ENCODE measurements at places on chromosomes 12 and 14.

DNA sequence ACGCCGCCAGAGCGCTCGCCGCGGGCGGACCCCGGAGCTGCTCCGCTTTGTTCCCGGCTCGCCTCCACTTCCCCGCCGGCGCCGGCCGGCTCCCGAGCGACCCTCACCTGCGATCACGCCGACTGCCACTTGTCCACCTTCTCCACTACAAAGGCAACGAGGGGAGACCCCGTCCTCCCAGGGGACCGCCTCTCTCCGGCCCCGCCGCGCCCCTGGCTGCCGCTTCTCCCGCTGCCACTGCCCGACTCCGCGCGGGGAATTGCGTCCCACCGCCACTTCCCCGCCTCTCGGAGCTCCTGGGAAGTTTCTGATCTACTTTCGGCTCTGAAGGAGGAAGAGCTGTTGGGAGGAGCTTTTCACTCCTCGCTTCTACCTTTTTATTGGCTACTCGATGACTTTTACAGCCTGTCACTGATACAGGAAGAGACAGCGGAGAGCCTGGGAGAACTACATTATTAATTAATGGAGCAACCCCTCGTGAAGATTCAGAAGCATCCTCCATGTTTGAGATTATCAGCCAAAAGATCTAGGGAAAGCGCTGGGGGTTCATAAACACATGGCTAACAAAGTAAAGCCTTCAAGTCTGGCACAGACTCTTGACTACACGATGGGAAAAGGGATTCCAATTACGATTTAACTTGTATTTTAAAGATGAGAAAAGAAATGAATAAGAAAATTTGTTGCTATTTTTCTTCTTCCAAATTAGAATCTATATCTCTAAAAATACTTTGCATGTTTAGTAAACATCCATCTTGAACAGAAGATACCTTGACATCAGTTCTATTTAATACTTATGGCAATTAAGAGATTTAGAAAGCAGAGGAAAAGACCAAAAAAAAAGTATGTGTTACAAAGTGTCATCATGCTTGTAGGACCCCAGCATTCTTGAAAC is at the start of gene BAZ1A:
TSS of gene BAZ1A (minus strand) at position 330 of the 892 bp plus-strand sequence. CDS start 756 bp downstream, outside the sequence.
- DNase-seq = no peak

GRCh38 chr12:104712477-104712876 is 245.6 kb downstream of the SLC41A2 start:
- DNase-seq = no peak

DNA sequence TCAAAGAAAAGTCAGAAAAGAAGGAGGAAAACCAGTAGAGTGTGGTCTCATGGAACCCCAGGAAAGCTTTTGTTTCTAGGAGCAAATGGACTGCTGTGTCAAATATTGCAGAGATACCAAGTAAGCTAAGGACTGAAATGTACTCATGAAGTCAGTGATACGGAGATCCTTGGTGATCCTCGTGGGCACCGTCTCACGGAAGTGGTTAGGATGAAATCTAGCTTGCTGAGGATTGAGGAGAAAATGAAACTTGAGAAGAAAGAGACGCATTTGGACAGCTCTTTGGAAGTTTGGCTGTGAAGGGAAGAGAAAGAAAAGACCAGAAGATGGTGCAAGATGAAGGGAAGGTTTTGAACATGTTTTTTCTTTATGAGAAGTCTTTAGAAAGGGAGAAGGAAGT is 104.0 kb upstream of the CCND2 start:
- DNase-seq = no peak

- no peak for DNase-seq
These were observed 31.6 kb upstream of the FICD start for GRCh38 chr12:108483213-108484059.

DNA sequence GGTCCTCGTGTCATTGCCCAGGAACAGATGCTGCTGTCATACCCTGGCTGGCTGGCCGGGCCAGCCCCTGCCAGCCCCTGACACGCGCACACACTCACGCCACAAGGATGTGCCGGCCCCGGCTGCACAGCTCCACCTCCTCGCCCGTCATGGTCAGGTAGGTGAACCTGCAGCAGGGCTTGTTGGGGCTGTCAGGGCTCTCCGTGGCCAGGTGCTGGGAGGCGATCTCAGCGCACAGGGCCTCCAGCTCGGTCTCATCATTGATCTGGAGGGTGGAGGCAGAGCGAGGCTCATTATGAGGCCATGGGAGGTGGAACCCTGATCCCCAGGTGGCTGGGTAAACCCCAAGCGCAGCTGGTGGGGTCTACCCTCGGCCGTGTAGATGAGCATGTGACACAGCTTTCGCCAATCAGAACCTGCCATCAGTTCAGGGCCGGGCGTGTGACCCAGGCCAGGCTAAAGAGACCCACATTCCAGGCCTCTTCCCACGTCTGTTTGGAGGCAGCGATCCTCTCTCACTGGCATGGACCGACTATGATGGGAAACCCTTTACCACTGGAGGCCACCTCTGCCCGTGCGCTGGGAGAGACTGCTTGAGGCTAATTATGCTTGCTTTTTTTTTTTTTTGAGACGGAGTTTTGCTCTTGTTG is 38.8 kb downstream of the TRAFD1 start:
- DNase-seq = no peak

- no peak for DNase-seq
These were observed 39.1 kb upstream of the NAP1L1 start for GRCh38 chr12:76123259-76124212.

- no peak for DNase-seq
These were observed 2.3 kb downstream of the ST8SIA1 start for GRCh38 chr12:22332202-22332601.

GRCh38 chr12:8057306-8057705 is 8.9 kb downstream of the C3AR1 start:
- DNase-seq = no peak

DNA sequence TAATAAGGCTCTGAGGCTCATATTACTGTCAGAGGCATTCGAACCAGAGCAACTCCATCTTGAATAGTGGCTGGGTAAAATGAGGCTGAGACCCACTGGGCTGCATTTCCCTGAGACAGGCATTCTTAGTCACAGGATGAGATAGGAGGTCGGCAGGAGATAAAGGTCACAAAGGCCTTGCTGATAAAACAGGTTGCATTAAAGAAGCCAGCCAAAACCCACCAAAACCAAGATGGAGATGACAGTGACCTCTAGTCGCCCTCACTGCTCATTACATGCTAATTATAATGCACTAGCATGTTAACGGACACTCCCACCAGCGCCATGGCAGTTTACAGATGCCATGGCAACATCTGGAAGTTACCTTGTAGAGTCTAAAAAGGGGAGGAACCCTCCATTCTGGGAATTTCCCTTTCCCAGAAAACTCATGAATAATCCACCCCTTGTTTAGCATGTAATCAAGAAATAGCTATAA is 18.1 kb upstream of the PRICKLE1 start:
- DNase-seq = no peak

DNA sequence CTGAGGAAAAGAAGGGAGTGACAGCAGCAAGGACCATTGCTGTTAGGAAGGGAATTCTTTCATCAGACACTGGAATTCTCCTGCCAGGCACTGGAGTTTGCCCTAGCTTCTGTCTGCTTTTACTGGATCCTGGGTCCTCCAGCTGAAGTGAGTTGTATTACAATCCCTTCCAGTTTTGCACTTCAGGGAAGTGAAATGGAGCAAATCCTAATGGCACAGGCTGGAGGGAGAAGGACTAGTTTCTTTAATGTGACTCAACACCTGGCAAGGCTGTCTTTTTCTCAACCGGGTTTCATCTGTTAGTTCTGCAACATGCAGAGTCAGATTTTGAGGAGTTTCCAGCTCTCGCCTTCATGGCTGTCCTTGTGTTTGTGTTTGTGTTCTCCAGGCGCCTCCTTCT is 45.8 kb downstream of the ETV6 start:
- DNase-seq = no peak

- DNase-seq = no peak
These were observed 79.9 kb downstream of the NINJ2 start for GRCh38 chr12:583251-583869.

DNA sequence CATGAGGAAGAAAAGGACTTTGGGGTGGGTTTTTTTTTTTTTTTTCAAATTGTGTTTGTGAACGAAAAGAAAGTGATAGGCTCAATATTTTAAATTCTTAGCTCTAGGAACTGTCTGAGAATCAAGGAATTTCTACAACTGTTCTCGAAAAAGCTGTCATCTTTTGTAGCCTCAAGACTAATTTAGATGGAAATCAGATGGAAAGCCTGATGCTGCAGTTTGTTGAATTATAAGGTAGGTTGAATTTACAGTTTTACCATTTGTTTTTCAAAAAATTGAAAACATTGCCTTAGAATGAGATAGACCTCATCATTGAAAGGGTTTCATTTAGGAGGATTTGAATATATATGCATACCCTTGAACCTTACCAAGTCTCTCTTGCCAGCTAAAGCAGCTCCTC is 109.3 kb upstream of the TRHDE start:
- no peak for DNase-seq

GRCh38 chr14:73888460-73888725 is 1.7 kb downstream of the ZNF410 start:
- no peak for DNase-seq

- DNase-seq = no peak
These were observed 188.8 kb downstream of the STXBP6 start for GRCh38 chr14:24861083-24861630.

- DNase-seq = no peak
These were observed 17.1 kb downstream of the FICD start for GRCh38 chr12:108531929-108532848.
